ENCODE measurements at places on chromosomes 16 and 17. TPM values are rescaled to one million over a fixed set of nuclear protein-coding genes. Genes with fewer than 3 reads are reported as not detected.

The ABCA6 gene
- total RNA-seq, result 0.48 TPM

The NOL3 gene
- total RNA-seq, result 17.5 TPM

The CLEC18C gene
- total RNA-seq, result not detected

DNA sequence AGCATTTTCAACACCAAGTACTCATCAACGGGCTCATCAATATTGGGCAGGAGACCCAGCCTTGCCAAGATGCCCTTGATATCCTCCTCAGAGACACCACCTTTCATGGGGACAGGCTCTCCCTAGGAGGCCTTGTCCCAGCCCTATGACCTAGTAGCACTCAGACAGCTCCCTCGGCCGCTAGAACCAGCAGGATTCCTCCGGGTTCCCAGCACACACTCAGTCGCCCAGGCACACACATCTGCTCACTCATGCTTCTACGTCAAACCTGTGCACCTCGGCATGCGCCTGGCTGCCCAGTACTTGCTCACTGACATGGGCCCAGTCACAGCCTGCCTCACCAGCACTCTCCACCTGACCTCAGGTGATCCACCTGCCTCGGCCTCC is 17.0 kb downstream of the SRCIN1 start:
- no peaks in the 10 kb centered on the region for H3K36me3 ChIP-seq
- peak overlapping the region; percentile 34 for H3K27ac ChIP-seq
- H3K4me1 ChIP-seq, result peaks cover 42% of the 10 kb centered on the region
- DNase-seq, result no peak
- H3K4me3 ChIP-seq, result no peak overlapping the region
- H3K27me3 ChIP-seq, result peaks cover 8% of the 10 kb centered on the region

All from type B pancreatic cell (in vitro differentiated cells).